Common myeloid progenitor, CD34-positive (primary cell): ENCODE measurements at places on chromosomes 13 and 19.

DNA sequence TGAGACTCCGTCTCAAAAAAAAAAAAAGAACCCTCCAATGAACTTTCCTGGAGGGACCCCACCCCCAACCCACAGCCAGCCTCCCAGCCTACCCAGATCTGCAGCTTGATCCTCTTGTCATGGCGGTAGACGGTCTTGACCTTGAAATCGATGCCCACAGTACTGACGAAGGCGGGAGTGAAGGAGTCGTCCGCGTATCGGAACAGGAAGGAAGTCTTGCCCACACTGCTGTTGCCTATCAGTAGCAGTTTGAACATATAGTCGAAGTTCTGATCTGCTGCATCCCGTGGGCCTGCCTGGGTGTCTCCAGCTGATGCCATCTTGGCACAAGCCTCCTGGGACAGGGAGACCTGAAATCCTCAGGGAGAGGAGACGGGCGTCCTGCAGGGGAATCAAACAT, 2.4 kb downstream of the RAB3D start:
- peak; percentile 63 for DNase-seq

GRCh38 chr19:1851654-1852580, 3.6 kb upstream of the REXO1 start:
- peak; percentile 87 for DNase-seq

- peak; percentile 88 for DNase-seq
Observed at GRCh38 chr19:43809762-43810696, 7.8 kb upstream of the LYPD5 start.

- peak; percentile 23 for DNase-seq
Observed at GRCh38 chr13:59337070-59337469, 826.7 kb downstream of the DIAPH3 start.

- DNase-seq = no peak
Observed at GRCh38 chr13:43134868-43135267, 111.5 kb downstream of the DNAJC15 start.

DNA sequence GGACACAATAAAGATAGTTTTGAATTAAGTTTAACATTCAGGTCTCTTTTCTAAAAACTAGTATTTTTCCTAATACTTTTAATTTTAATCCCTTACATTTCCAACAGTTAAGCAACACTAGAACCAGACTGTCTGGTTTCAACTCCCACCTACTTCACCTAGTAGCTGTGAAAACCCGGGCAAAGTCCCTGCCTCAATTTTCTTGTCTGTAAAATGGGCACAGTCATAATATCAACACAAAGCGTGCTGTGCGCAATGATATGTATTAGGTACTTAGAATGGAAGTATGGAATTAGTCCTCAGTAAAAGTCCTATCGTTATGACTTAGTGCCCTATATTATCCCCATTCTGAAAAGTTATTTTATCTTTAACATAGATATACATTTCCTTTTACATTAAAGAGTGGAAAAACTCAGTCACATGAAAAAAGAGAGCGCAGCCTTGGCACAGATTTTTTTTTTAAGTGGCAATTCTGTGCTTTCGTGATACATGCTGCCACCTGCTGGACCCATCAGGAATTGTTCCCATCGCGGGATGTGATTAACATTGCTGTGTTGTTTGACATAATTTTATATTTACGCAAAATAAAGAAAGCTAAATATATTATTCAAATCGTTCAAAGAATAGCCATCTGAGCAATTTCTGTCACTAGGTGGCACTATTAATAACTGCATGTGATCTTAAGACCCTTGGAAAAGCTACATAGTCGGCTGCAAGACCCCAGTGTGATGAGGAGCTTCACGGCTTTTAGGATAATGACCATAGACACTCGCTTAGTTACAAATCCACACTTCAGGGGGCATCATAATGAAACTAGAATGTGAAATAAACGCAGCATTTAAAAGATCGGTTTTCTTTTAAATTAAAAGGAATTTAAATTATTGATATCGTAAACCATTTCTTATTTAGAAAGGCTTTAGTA, 59.9 kb downstream of the LIG4 start:
- peak; percentile 56 for DNase-seq

DNA sequence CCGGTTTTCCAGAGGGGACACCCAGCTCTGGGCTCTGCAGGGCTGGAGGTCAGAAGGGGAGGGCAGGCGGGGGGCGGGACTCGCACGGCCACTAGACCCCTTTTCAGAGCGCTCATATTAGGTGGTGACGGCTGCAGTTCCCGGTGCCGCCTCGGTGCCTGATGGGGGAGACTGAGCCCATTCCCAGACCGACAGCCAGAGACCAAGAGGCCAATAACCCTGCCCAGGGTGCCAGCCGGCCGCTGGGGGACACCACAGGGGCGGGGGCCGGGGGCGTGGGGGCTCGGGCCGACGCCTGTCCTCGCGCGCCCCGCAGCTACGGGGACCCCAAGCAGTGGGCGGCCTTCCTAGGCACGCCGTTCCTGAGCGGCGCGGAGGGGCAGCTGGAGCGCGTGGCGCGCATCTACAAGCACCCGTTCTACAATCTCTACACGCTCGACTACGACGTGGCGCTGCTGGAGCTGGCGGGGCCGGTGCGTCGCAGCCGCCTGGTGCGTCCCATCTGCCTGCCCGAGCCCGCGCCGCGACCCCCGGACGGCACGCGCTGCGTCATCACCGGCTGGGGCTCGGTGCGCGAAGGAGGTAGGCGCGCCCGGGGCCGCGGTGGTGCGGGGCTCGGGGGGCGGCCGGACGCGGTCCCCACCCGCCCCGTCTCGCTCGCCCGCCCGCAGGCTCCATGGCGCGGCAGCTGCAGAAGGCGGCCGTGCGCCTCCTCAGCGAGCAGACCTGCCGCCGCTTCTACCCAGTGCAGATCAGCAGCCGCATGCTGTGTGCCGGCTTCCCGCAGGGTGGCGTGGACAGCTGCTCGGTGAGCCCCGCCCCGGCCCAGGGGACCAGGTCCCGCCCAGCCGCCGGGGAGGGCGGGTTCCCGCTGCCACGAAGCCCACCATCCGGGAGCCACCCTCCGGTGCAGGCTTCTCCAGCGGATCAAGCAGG, 2.4 kb downstream of the TIMM13 start:
- peak; percentile 34 for DNase-seq

GRCh38 chr13:111161601-111162600, 46.8 kb downstream of the ARHGEF7 start:
- no peak for DNase-seq

GRCh38 chr19:33950091-33950750, 153.6 kb downstream of the KCTD15 start:
- DNase-seq = no peak

- DNase-seq = no peak
Observed at GRCh38 chr13:106810069-106810468, 242.1 kb upstream of the ARGLU1 start.

GRCh38 chr13:69279213-69279612, 828.4 kb upstream of the ATXN8OS start:
- DNase-seq = no peak

GRCh38 chr19:16283210-16284061, 41.2 kb upstream of the KLF2 start:
- peak; percentile 80 for DNase-seq

DNA sequence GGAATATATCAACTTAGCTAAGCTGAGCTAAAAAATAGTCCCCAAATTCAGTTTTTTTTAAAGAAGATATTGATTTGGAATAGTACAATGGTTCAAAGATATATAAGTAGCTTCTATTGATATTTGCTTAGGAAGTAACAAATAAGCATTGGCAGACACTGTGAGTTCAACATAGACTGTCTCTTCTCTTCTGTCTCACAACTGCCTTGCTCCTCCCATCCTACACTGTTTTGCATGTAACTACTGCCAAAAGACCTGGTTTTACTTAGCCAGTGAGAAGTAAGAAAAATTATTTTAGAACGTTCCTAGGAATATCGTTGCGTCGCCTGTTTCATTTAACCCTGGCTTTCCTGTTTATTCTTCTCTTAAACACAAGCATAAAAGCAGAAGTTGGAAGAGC, 859.0 kb upstream of the SPRY2 start:
- DNase-seq = no peak

DNA sequence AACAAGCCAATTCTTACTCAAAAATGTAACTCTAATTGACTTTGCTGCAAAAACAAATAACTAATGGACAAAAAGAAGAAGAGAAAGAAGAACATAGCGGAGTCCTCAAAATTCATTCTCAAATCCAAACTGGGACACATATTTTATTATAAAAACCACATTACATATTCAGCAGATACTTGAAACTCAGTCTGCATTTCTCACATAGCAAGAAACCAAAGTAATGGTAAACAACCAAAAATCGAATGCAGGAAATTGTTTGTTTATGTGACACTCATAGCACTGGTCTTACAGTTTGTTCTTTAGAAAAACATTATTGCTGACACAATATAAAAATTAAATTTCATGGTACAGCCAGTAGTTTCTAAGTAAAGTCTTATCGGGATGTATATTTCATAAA, 789.8 kb downstream of the SLITRK6 start:
- no peak for DNase-seq

DNA sequence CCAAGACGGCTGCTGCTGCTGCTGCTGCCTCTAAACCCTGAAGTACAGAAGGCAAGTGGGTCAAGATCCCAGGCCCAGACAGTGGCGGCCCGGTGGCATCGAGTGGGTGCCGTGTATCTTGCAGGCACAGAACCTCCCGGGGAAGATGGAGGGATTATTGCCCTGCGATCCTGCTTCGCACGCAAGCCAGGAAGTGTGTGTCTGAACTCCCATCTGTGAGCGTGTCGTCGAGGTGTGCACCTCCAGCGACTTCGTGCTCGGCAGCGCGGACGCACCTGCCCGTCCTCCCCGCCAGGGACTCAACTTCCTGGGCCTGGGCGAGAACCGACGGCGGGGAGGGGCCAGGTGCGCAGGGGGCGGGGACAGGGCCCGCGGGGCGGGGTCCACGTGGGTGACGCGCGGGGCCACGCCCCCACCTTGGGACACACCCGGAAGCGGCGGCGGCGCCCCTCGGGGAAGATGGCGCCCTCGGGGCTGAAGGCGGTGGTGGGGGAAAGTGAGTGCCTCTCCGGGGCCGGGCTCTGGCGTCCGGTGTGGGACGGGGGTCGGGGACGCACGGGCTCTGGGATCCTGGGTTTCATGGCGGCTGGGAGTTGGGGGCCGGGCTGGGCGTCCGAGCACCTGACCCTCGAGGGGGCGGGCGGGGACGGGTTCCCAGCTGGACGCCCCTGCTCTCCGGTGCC, at the start of gene STXBP2:
TSS of gene STXBP2 (plus strand) at position 420 of the 683 bp plus-strand sequence. CDS start at position 460, 40 bp downstream.
- peak; percentile 77 for DNase-seq

DNA sequence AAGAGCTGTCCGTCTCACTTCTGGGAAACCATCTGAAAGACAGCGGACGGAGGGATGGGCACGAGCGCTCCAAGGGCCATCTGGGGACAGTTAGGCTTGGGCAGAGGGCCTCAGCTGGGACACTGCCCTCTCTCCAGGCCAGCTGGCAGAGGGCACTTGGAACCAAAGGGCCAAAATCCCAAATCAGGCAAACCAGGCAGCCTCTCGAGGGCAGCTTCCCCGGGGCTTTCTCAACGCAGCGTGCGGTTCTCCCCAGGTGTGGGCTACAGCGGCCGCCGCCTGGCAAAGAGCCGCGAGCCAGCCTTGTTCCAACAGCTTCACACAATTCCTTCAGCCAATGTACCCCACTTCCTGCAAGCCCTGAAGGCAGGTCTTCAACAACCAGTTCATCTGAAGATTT, 5.0 kb downstream of the MLLT1 start:
- no peak for DNase-seq

GRCh38 chr19:50778906-50779430, 8.7 kb downstream of the GPR32 start:
- no peak for DNase-seq

DNA sequence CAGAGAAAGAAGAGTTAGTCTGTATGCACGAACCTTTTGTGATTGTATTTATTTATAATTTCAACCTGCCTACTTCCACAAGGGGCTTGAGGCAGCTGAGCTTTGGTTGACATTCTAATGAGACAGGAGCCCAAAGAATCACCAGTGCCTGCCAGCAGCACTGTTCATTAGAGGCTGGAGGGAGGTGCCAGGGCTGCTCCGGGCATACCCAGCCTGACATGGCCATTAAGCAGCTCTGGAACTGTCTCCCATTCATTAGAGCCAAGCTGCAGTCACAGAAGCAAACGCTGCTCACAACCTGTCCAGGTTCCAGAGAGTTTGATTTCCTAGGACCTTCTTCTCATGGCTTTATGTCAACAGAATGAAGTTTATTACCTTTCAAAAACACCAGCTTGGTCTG, 425.5 kb downstream of the RFC3 start:
- no peak for DNase-seq

DNA sequence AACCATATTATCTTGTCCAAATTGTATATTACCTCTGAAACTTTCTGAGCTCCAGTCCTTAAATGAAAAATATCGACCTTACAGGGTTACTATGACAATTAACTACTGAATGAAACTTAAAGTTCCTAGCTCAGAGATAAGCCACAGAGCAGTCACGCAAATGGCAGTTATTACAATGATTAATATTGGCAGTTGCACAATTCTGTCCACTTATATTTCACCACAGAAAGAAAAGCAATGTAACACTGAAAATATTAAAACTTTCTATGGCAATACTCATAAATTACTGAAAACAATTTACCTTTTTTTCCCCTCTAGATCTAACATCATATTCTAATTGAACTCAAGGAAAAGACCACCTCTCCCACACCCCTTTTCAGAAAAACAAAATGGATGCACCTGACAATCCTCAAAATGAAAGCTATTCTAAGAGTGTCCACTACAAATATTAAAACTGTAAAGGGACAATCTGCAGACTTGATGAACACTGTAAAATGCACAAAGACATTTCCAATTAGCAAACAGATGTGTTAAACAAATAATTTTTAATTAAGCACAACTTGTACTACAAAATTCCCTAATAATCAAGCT, 14.6 kb downstream of the LNX2 start:
- DNase-seq = peak; percentile 48

DNA sequence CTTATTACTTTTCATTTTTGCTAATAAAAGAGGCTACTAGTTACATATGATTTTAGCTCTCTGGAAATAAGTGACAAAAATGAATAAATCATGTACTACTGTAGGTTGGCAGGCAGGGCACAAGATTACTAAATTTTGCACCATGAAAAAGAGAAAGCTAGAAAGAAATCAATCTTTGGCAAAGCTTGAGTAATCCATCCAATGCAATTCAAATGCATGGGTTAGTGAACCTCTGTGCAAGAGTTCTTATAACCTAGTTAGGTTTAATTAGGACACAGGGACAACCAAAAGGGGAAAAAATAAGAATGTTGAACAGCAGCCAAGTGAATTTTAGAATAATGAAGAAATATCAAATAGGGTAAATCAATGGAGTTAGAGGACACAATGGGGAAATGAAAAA, 305.5 kb downstream of the DCT start:
- DNase-seq = no peak

- no peak for DNase-seq
Observed at GRCh38 chr19:40594255-40594654, 6.9 kb upstream of the LTBP4 start.

DNA sequence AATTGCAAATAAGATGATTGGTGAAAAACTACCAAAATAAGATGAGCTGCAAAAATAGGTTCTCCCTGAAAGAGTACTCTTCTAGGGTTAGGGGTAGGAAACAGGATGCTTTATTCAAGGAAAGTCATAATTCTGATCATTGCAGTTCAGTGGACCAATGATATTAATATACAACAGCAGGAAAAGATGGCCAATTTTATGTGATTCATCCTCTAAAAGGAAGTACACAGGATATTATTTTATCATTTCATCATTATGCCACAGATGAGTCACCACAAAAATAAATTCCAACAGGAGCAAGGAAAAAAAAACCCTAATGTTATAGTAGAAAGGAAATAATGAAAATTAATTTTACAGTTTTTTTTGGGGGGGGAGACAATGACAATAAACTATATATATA, 205.0 kb downstream of the NALCN start:
- no peak for DNase-seq
